ENCODE measurements at places on chromosomes 12 and 14. TPM values are rescaled to one million over a fixed set of nuclear protein-coding genes. Genes with fewer than 3 reads are reported as not detected.

KRT4 gene
- 27,876 TPM for total RNA-seq

GDF3 gene
- not detected for total RNA-seq

LRRC10 gene
- not detected for total RNA-seq

GRCh38 chr12:94990222-94990621 lies 13.3 kb downstream of the NDUFA12 start:
- DNase-seq = no peak
- H3K27me3 ChIP-seq = no peaks in the 10 kb centered on the region
- H3K4me3 ChIP-seq = no peak overlapping the region
- H3K4me1 ChIP-seq = no peaks in the 10 kb centered on the region

DNA sequence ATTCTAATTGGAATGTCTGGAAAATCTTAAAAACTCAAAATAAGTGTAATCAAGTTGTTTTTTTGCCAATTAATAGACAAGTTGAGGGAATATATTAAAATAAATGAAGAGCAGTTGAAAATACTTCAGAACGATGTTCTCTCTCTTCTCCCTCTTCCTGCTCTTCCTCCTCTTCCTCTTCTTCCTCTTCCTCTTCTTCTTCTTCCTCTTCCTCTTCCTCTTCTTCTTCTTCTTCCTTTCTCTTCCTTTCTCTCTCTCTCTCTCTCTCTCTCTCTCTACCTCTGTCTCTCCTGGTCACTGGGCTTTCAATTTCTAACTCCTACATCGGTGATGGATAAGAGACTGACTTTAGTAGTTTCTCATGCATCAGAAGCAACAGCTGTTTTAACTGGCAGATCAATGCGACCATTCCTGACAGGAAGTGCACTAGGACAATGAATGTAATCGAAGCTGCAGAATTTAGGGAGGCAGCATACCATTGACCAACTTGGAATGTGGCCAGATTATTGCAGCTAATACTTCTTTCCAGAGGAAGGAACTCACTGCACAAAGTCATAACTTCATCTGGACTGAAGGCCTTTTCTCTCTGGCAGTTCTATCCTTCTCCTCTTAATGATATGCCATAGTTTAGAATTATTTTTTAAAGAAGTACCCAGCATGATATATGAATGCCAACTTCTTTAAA lies 13.8 kb upstream of the TMTC2 start:
- H3K4me1 ChIP-seq = no peaks in the 10 kb centered on the region
- H3K4me3 ChIP-seq = no peak overlapping the region
- H3K27ac ChIP-seq = no peak overlapping the region
- no peaks in the 10 kb centered on the region for H3K27me3 ChIP-seq
- no peak for DNase-seq

- H3K27me3 ChIP-seq = no peaks in the 10 kb centered on the region
- no peak overlapping the region for H3K27ac ChIP-seq
- no peak for DNase-seq
- no peaks in the 10 kb centered on the region for H3K36me3 ChIP-seq
These were observed 180.6 kb downstream of the LRRK2 start for GRCh38 chr12:40405419-40405818.

- H3K4me1 ChIP-seq = no peaks in the 10 kb centered on the region
- no peak for DNase-seq
- H3K36me3 ChIP-seq = no peaks in the 10 kb centered on the region
- H3K4me3 ChIP-seq = no peak overlapping the region
These were observed 29.3 kb upstream of the PELI2 start for GRCh38 chr14:56088941-56089340.

- H3K27me3 ChIP-seq = no peaks in the 10 kb centered on the region
- H3K4me3 ChIP-seq = no peak overlapping the region
- H3K36me3 ChIP-seq = no peaks in the 10 kb centered on the region
These were observed 24.2 kb upstream of the HIF1A start for GRCh38 chr14:61671082-61671481.

DNA sequence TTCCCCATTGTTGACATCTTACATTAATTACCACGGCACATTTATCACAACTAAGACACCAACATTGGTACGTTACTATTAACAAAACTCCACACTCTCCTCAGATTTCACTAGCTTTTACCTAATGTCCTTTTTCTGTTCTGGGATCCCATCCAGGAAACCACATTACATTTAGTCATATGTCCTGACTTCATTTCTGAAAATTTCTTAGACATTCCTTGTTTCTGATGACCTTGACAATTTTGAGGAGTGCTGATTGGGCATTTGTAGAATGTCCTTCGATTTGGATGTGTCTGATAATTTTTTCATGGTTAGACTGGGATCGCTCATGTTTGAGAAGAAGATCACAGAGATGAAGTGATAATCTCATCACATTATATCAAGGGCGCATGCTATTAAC lies 34.6 kb upstream of the ACSM4 start:
- H3K4me3 ChIP-seq = no peak overlapping the region
- no peaks in the 10 kb centered on the region for H3K27me3 ChIP-seq
- no peak overlapping the region for H3K27ac ChIP-seq
- no peak for DNase-seq
- H3K36me3 ChIP-seq = no peaks in the 10 kb centered on the region

All from esophagus squamous epithelium (tissue), 5 donors.